ENCODE measurements at places on chromosomes 3 and 15.

- no peak for DNase-seq
Measured at GRCh38 chr3:72690629-72691028, 157.6 kb downstream of the SHQ1 start.

- no peak for DNase-seq
Measured at GRCh38 chr15:67198157-67198754, 56.2 kb downstream of the AAGAB start.

DNA sequence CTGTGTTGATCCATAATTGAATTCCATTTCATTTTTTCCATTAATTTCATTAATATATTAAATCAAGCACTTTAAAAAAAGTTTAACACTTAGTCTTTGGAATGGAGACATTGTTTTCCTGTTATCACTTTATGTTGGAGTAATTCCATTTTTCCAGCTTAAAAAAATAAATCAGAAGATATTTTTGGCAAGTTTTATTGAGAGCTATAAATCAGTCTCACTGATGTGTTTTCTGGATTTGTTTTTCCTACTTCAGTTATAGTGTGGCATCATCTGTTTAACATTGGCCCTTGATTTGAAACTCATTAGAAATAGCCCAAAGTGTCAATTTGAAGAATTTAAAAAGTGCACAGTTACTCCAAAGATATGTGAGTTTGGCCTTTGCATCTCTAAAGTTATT lies 53.1 kb downstream of the MAP2K5 start:
- no peak for DNase-seq

- no peak for DNase-seq
Measured at GRCh38 chr3:8658306-8659212, 14.0 kb upstream of the SSUH2 start.

- DNase-seq = no peak
Measured at GRCh38 chr3:89690646-89691045, 583.2 kb downstream of the EPHA3 start.

DNA sequence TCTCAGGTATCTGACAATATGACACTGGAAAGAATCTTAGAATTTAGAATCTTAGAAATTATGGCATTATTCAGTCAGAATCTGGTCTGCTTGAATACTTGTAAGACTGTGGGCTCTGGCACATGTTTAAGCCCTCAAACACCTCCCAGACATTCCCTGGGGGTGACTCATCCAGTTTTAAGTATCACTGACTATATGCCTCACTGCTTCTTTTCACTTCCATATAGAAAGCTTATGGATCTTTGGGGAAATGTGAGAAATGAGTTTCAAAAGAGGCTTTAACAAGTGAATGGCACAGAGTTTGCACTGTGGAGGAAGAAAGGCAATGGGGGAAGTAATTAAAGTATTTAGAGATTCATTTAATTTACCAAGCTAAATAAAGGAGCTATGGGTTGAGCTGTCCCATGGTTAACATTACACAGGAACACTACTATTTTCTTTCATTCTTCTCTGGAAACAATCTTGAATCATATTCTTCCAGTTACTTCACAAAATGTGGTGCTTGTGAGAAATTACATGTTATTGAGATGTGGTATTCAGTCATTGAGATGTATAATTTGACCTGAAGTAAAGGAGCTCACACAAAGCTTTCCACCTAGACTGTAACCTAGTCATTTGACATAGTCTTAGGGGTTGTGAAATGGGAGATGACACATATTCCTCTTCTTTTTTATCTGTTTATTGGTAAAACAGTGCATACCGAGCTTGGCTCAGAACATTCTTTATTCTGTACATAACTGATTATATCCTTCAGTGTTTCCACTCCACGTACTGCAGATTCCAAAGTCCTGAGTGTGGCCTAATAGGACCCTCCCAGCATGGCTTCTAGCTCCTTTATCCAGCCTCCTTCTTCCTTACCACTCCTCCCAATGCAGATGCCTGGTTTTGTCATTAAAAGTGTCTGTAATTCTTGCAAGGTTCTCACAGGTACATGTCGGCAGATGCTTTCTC lies 544.6 kb upstream of the NECTIN3 start:
- DNase-seq = no peak

DNA sequence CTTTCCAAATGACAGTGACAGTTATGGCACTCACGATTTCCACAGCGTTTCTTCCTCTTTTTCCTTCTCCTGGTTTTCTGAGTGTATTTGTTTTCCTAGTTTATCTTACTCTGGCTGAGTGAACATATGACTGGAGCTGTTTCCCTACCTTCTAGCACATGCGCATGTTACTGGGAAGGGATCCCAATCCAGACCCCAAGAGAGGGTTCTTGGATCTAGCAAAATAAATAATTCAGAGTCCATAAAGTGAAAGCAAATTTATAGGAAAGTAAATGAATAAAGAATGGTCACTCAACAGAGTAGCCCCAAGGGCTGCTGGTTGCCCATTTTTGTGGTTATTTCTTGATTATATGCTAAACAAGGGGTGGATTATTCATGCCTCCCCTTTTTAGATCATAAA lies 23.8 kb downstream of the METTL6 start:
- no peak for DNase-seq

- no peak for DNase-seq
Measured at GRCh38 chr15:34331809-34332208, 5.8 kb downstream of the SLC12A6 start.

GRCh38 chr15:55661428-55661827 lies 73.3 kb upstream of the PYGO1 start:
- DNase-seq = no peak

DNA sequence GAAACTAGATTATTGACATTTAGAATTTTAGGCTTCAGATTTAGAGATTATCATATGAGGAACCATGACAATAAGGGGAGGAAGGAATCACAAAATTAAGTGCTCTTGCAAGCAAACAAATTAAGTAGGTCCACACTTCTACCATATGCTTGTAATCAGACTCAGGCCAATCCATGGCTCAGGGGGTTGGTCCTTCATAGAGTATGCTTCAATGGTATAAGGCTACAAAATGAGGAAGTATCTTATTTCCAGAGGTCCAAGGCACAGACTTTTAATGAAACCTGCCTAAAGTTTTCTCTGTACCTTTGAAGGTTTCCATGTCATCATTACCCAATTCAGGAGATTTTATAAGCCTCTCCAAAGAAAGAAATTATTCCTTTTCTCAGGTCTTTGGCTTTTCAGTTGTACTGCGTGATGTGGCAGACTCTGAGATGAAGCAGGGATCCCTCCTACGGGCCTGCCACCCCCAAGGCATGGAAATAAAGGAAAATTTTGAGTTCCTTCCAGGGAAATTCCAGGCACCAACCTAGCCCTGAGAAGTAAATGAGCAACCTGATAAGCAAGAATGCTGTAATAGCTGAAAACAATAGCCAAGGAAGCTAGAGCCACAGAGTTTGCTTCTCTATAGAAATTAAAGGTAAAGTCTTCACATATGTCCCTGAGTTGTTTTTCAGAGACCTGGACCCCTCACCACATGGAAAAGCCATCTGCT lies 36.3 kb downstream of the SERPINI2 start:
- no peak for DNase-seq

GRCh38 chr3:9340472-9340902 lies 22.4 kb upstream of the THUMPD3 start:
- no peak for DNase-seq

- no peak for DNase-seq
Measured at GRCh38 chr3:119205209-119205608, 31.8 kb downstream of the UPK1B start.

GRCh38 chr3:126556637-126557414 lies 1.9 kb downstream of the C3orf22 start:
- no peak for DNase-seq

- no peak for DNase-seq
Measured at GRCh38 chr3:12773030-12773709, 14.1 kb upstream of the TMEM40 start.

DNA sequence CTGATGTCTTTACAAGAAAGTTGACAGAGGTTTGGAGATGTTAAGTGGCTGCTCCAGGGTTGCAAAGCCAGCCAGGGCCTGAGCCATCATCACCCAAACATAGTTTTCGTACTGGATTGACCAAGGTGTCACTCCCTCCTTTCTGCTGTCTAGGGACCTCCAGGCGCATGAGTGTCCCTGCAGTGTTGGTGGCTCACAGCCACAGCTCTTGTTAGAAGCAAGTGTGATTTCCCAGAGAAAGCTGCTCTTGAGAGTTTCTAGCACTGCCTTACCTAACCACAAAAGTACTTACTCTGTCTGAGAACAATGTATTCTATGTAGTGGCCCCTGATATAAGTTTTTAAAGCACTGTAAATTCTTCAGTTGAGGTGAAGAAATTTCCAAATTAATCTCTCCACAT lies 144.1 kb downstream of the SOX2 start:
- no peak for DNase-seq

- DNase-seq = no peak
Measured at GRCh38 chr3:38630606-38631005, 18.9 kb downstream of the SCN5A start.

DNA sequence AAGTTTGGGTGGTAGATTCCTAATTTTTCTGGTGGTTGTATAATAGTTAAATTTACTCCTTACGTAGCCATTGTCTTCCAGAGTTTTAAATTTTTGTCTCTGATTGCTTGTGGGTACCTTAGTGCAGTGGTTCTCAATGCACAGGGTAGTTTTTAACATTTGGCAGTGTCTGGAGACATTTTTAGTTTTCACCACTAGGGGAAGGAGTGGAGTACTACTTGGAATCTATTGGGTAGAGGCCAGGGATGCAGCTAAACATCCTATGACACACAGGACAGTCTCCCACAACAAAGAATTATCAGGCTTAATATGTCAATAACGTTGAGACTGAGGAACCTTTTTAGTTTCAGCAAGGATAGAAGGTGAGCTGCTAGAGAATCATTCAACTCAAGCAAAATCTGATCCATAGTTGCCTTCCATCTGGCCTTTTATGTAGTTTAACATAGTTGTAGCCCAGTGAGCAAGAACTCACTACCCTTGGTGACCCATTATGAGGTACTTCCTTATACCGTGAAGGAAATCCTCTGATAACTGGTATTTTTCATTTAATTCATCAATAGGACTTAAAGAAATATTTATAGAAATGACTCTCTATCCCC lies 8.6 kb upstream of the STX19 start:
- no peak for DNase-seq

DNA sequence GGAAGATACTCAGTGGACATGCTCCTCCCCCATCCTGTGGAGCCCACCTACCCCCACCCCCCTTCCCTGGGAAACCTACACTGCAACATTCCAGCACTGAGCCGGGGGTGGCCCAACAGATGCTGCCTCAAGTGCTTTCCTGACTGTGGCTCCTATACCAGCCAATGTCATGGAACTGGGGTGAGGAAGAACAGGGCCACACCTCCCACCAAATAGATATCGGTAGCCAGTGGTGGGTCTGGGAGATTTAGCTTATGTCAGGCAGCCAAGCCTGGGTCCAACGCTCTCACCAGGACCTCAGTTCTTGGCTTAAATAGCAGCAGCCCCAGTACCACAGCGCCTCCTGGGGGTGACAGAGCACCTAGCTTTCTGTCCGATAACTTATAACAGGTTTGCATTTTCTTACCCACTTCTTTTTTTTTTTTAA lies 30.3 kb downstream of the CDC25A start:
- DNase-seq = peak; percentile 82

GRCh38 chr3:180626844-180627243 lies 24.9 kb downstream of the TTC14 start:
- no peak for DNase-seq

DNA sequence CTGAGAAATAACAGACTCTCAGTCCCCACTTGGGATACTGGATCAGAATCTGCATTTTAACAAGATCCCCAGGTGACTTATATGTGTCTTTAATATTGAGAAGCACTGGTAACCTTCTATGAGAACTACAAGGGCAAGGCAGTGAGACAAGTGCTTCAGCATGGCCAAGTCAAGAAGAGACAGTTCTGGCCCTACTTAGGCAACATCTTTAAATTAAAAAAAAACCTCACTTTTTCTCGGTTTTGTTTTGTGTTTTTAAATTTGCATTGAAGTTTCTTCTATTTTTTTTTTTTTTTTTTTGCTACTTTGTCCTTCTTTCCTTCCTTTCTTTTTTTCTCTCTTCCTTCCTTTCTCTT lies 42.5 kb upstream of the SPTSSB start:
- DNase-seq = no peak

DNA sequence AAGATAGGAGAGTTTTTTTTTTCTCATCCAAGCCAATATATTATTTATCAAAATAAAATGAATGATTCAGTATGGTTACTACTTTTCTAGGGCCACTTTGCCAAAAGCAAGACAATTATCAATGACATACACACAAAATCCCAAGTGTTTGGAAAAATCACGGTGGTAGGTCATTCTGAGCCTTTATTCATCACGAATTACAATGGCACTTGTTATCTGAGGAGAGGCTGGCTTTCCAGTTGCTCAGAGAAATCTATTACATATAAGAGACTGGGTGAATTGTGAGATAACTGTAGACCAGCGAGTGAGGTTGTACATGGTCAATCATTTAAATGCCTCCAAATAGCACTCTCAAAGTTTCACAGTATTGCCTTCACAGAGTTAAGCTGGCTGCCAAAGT lies 20.4 kb upstream of the FGF12 start:
- no peak for DNase-seq

- no peak for DNase-seq
Measured at GRCh38 chr15:52005748-52006701, 13.0 kb upstream of the MAPK6 start.

- DNase-seq = peak; percentile 23
Measured at GRCh38 chr3:58214484-58215316, 3.9 kb upstream of the DNASE1L3 start.

DNA sequence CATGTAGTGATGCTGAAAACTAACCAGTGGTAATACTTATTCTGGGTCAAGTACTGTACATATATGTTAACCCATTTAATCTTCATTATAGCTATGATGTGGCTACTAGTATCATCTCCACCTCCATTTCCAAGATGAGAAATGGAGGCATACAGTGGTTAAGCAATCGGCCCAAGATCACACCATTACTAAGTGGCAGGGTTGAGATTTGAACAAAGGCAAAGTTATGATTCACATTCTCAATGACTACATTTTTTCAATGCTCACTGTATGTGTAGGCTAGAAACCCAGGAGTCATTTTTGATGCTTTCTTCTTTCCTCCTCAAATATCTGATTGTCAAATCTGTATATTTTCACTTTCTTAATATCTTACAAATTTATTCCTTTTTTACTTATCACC lies 30.2 kb downstream of the ABI3BP start:
- DNase-seq = no peak

GRCh38 chr3:50264383-50264963 lies 4.5 kb upstream of the SEMA3B start:
- peak; percentile 92 for DNase-seq

DNA sequence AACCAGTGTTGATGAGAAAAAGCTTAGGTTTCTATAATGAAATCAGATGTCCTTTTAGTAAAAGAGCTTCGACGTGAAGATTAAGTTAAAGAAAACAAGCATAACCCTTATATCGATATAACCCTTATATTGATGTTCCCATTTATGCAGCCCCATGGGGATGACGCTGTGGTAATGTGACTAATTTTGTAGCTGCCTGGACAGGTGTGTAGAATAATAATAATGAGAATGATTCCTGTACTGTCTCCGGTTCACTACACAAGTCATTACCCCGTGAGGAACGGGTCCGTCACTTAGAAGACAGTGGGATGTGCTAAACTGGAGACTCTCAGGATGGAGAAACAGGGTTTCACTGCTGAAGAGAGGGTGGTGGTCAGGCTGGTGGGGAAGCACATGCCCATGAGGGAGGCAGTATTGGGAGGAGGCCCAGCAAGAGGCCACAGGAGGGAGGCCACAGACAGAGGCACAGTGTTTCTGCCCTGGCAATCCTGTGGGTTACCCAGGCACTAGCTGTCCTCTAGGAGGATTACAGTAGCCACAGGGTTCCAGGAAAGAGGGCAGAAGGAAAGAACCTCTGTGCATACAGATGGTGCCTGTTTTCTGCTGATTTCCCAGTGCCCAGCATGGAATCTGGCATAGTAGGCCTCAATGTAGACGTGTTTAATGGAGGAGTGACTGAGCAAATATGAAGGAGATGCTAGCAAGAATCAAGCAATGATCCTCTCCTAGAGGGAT lies 191.1 kb upstream of the TSC22D2 start:
- DNase-seq = no peak
